ENCODE measurements at places on chromosomes 6 and 20. TPM values are rescaled to one million over a fixed set of nuclear protein-coding genes. Genes with fewer than 3 reads are reported as not detected.

DNA sequence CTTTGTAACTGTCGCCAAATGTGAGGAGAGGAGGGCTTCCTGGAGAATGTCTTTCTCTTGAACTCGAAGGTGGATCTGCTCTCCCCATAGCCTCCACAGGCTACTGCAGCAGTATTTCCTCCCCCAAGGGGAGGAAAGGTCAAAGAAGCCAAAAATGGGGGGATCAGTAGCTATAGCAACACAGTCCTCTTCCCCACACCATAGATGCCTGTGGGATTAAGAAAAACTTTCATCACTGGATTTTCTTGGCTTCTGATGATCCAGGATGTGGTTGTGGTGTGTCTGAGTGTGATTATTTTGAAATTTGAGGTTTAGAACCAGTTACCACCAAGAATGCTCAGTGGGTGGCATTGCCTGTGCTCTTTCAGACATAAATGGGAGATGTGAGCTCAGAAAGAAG, 140.1 kb upstream of the SPACA1 start:
- DNase-seq: peak; percentile 2

GRCh38 chr20:40506537-40506939, 182.5 kb downstream of the MAFB start:
- DNase-seq: peak; percentile 80

DNA sequence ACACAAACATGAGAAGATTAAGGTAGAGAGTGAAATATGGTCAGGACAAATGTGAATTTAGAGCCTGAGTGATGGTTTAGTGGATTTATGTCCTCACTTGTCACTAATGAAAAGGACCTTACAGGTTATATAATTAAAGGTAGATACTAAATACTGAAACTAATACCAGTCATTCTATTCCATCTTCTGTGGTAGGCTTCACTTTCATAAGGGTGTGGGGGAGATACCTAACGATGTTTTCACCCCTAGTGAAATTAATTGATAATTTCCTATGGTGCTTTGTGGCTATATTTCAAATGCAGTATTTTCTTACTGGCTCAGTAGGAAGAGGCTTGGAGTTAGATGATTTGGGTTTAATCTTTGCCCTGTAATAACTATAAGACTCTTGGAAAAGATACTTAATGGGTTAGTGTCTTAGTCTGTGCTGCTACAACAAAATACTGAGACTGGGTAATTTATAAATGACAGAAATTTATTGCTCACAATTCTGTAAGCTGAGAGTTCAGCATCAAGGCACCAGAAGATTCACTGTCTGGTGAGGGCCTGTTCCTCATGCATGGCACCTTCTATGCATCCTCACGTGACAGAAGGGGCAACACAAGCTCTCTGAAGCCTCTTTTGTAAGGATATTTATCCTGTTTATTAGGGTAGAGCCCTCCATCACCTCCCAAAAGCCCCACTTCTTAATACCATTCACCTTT, 21.3 kb downstream of the RNF217 start:
- DNase-seq: no peak

GRCh38 chr6:168545428-168545827, 104.4 kb downstream of the SMOC2 start:
- no peak for DNase-seq

DNA sequence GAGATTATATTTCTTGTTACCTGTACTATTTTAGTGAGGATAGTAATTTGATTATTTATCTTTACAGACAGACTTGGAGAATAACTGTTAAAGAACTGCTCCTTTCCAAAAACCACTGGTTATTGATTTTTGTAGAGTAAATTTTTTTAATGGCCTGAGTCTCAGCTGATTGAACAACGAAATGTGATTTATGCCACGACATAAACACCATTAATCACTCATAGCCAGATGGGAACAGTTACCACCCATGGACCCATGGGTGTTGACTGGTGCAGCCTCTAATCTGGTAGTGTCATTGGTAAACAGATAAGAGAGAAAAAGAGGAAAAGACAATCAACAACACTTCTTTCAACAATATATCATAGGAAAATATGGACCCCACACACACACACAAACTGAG, 101.4 kb upstream of the BEND6 start:
- DNase-seq: no peak

GRCh38 chr20:37888641-37889040, 14.3 kb upstream of the VSTM2L start:
- DNase-seq: no peak

DNA sequence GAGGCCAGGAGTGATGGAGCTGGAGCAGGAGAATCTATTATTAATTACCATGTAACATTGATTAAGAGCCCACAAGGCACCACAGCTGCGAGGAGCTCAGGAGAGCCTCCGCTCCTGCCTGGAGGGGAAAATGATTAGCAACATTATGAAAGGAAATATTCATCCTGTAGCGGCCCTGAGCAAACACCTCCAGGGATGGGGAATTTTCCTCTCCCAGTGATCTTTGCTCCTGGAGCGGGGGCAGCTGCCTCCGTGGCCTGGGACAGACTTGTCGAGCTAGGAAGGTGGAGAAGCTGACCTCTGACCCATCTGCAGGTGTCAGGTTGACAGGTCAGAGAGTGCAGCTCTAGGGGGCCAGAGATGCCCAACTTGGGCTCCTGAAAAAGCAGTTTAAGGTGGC, 40.1 kb upstream of the SIRPA start:
- DNase-seq: no peak

DNA sequence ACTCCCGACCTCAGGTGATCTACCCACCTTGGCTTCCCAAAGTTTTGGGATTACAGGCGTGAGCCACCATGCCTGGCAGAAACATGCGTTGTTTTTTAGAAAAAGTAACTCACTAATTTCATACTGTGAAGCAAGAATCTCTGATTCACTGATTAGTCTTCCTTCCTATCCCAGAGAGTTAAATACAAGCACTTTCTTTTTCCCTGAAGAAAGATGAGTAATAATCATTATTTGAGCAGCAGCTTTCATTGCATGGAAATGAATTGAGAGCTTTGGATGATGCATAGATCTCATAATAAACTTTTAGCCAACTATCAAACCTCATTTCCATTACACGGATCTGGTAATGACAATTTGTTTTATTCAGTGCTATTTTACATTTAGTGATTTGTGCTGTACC, 892.5 kb upstream of the EYS start:
- DNase-seq: no peak

DNA sequence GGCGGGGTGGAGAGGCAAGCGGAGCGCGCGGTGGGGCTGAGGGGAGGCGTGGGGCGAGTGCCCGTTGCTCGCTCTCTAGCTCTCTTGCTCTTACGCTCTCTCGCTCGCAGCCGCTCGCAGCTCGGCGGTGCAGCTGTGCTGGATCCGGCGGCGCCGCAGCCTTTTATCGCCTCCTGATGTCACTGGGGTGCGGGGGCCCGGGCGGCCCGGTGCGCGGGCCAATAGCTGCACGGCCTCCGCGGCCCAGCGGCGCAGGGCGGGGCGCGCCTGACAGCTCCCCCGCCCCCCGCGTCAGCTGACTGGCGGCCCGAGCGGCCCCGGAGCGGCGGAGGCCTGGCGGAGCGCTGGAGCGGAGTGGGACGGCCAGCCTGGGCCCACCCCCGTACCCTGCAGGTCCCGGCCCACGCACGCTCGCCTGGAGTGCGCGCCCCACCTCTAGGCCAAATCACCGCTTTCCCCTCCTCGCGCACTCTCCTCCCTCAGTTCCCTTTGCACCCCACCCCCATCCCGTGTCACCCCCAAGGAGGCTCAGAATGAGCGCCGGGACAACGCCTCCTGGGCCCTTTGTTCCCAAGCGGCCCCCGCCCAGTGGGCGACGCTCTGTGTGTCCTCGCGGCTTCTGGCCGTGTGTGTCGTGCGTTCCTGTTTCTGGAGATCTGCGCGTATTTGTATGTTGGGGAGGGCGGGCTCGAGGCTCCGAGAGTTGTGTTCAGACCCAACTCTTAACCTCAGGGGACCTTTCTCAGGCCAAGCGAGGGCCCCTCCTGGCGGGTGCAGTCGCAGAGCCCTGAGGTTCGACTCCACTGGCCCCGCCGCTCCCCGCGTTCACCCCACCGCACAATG, at the start of gene MAFB:
Gene MAFB, minus strand, starts transcription at position 137 of the 843 bp plus-strand sequence. CDS start 386 bp downstream, outside the sequence.
- peak; percentile 71 for DNase-seq

DNA sequence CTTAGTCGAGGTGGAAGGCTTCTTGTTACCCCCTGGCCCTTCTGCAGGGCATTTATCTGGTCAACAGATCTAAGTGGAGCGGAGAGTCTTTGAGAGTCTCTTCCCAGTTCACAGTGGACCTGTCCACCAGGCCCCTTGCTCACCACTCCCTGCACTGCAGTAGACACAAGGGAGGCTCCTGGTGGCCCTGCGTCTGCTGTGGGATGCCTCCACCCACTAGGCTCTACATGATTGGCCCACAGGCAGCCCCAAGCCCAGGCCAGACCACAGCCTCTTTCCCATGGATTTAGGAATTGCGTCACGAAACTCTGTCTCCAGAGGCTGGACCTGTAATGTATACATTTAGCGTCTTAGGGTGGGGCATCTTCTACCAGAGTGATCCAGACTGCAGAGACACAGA, 28.4 kb downstream of the TBC1D7 start:
- no peak for DNase-seq

- DNase-seq: peak; percentile 45
Measured at GRCh38 chr6:52672412-52673025, 1.6 kb downstream of the TMEM14A start.

- DNase-seq: no peak
Measured at GRCh38 chr6:74273541-74273940, 577.5 kb downstream of the CD109 start.

Gene DDX43
- total RNA-seq: not detected

Gene RIOK1
- total RNA-seq: 27.2 TPM

Gene CALHM4
- total RNA-seq: not detected

Gene MDFI
- 0.28 TPM for total RNA-seq

Gene UBD
- not detected for total RNA-seq

Gene SAMHD1
- 19.7 TPM for total RNA-seq

All from IMR-90 (cell line).